ENCODE measurements at places on chromosomes 12 and 14.

GRCh38 chr14:104794631-104794992 is 936 bp downstream of the AKT1 start:
- DNase-seq: peak; percentile 83

- no peak for DNase-seq
Observed at GRCh38 chr14:76958980-76959710, 69.4 kb downstream of the IRF2BPL start.

GRCh38 chr14:22847661-22848341 is 11.4 kb downstream of the MMP14 start:
- DNase-seq: no peak

GRCh38 chr14:102875652-102876051 is 46.8 kb upstream of the AMN start:
- DNase-seq: no peak

- DNase-seq: no peak
Observed at GRCh38 chr12:53989227-53990113, 4.5 kb downstream of the HOXC10 start.

GRCh38 chr12:21642707-21643389 is 14.8 kb downstream of the LDHB start:
- DNase-seq: no peak

GRCh38 chr12:88955531-88955930 is 375.3 kb upstream of the KITLG start:
- DNase-seq: no peak

DNA sequence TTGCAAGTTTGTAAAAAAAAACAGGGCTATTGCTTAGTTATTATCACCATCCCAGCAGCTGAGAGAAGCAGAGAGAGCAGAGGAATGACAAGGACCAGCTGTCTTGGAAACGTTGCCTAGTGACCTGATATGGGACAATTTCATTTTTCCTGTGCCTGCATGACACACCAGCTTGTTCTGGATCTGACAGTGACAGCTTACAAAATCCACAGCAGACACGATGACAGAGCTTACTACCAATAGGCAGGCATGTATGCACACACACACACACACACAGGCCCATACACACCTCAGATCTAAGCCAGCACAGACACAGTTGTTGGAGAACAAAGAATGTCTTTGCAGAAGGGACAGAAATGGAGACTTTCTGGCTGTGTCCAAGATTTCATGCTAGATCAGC is 25.4 kb downstream of the HSPB8 start:
- no peak for DNase-seq

DNA sequence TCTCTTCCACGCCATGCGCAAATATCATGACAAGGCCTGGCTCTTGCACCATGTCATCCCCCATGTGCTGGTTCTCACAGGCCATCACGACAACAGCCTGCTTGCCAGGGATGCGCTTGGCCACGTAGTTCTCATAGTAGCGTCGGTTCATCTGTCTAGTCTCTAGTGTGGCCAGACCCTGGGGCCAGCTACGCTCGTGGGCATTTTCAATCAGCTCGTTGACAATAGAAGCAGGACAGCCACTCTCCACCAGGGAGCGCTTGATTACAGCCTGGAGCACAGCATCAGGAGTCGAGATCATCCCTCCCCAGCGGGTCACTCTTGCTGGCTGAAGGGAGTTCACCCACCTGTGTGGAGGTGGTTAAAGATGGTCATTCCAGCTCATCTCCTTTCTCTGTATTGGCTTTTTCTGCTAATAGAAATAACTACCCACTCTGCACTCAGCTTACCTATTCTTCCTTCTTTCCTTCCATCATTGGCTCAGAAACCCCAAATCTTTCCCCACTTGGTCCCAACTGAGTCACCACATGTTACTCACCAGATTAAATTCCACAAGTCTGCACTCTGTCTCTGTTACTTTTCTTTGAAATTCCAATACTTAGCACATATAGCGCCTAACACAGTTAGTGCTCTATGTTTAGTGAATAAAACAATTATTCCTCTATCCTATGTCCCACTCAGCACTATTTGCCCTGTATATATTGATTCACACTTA is 15.1 kb downstream of the RNF41 start:
- DNase-seq: peak; percentile 66

- no peak for DNase-seq
Observed at GRCh38 chr14:97274626-97275025, 477.4 kb downstream of the VRK1 start.

DNA sequence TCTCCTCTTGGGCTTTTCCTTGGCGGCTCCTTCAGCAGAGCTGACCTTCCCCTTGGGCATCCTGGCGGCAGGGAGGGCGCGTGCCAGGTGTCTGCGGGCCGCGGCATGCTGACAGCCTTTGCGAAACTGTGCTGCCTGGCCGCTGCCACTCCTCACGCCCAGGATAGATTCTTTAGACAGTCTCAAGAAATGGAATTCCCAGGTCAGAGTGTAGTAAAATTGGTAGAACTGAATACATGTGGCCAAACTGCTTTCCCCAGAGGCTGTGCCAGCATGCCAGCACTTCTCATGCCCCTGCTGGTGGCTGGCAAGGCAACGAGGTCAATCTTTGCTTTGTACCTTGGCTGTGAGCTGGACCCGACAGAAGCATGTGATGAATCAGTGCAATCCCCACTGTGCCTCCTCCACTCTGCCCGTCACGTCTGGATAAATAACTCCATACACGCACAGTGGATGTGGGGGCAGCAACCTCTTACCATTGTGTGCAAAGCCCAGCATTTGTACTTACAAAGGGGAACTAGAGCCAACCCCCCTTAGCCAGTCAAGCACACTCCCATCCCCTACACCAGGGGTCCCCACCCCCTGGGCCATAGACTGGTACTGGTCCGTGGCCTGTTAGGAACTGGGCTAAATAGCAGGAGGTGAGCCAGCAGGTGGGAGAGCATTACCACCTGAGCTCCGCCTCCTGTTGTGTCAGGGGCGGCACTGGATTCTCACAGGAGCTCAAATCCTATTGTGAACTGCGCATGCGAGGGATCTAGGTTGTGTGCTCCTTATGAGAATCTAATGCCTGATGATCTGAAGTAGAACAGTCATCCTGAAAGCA is 90.9 kb downstream of the ACTN1 start:
- DNase-seq: no peak

DNA sequence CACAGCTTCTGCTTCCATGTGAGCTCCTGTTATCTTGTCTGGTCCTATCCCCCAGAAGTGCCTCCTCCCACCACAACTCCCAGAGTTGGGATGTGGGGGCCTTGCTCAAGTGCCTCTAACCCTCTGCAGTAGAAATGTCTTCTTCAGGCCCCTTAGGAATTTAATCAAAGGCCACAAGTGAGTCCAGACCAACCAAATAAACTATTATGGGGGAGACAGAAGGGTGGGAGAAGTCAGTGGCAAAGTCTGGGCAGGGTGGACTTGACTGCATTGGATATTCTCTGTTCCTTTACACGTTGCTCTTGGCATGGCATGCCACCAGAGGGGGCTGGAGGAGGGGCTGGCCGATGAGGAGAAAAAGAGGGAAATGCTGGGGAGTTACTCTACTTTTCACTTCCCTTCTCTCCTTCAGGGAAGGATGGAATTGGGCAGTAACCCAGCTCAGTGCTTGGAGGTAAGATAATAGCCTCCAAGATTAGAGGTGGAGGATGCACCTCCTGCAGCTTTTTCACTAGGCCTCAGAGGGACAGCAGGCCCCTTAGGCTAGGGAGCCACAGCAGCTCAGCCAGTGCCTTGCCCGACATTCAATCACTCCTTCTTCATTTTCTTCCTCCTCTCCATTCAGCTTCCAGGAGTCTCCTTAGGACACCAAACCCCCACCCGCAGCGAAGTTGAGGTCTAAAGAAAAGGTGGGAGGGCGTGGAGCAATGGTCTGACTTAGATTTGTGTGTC is 1.2 kb upstream of the AP1G2 start:
- DNase-seq: no peak

GRCh38 chr14:99215277-99215676 is 56.7 kb downstream of the BCL11B start:
- DNase-seq: no peak

- no peak for DNase-seq
Observed at GRCh38 chr12:100138048-100138802, 4.4 kb downstream of the BLTP3B start.

GRCh38 chr14:69171569-69171968 is 18.6 kb upstream of the DCAF5 start:
- no peak for DNase-seq

- no peak for DNase-seq
Observed at GRCh38 chr14:71716041-71716772, 216.0 kb upstream of the RGS6 start.

- no peak for DNase-seq
Observed at GRCh38 chr12:69620077-69620476, 9.4 kb upstream of the LRRC10 start.

- no peak for DNase-seq
Observed at GRCh38 chr12:13173012-13173932, 23.3 kb upstream of the EMP1 start.

DNA sequence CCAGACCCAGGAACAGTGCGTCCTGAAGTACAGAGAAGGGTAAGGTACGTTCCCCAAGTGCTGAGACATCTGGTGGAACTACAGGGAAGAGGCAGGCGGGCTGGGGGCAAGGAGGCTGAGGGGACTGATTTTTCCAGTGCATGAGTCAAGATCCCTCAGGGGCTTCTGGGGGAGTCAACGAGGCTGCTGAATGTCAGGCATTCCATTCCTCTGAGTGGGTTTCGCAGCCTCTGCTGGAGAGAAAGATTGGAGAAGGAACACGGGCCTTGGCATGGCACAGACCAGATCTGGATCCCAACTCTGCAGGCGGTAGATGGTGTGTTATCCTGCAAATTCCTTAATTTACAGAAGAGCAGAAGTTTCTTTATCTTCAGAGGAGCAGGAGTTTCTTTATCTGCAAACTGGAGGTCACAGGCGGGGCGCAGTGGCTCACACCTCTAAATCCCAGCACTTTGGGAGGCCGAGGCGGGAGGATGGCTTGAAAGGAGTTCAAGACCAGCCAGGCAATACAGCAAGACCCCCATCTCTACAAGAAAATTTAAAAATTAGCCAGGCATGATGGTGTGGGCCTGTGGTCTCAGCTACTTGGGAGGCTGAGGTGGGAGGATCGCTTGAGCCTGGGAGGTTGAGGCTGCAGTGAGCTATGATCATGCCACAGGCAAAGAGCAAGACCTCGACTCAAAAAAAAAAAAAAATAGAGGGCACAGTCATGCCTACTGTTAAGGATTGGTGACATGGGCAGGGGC is 132.6 kb upstream of the MAP1LC3B2 start:
- no peak for DNase-seq

DNA sequence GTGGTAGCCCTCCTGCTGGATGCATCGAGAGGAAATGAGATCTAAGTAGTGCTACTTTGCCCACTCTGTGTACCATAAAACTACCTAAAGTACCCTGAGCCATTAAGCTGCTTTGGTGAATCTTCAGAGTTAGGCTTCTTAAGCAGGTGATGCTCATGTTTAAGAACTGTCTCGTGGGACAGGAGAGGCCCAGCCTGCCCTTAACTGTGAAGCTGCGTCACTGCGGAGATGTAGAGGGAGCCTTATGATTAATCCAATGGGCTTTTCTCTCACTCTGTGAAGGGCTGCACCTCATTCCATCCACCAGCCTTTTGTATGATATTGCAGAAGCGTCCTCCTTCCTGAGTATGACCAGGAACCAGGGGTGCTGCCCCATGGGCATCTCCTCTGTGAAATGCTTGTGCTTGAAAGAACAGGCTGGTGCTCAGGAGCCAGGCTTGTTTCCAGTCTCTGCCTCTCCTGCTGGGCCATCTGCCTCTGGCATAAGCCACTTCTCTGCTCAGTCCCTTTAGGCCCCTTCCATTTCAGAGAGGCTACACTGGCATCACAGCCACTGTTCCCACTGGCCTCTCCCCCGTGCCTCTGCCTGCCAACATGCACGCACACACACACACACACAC is 6.8 kb upstream of the CCDC177 start:
- DNase-seq: no peak

DNA sequence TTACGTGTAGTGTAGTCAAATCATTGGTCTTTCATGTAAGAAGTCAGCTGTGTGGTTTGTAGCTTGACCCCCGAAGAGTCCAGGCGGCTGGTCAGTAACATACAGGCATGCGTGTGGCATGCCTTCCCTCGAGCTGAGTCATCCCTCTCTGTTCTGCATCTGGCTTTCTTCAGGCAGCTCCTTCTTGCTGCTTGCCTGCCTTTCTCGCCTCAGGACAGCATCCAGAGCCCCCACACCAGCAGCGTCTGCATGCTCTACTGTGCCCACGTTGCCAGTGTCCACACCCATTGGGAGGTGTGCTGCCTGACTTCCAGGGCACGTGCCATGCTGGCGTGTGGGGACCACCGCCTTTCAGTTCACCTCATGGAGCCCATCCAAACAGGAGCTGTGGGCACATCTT is 96.8 kb downstream of the EP400 start:
- no peak for DNase-seq

DNA sequence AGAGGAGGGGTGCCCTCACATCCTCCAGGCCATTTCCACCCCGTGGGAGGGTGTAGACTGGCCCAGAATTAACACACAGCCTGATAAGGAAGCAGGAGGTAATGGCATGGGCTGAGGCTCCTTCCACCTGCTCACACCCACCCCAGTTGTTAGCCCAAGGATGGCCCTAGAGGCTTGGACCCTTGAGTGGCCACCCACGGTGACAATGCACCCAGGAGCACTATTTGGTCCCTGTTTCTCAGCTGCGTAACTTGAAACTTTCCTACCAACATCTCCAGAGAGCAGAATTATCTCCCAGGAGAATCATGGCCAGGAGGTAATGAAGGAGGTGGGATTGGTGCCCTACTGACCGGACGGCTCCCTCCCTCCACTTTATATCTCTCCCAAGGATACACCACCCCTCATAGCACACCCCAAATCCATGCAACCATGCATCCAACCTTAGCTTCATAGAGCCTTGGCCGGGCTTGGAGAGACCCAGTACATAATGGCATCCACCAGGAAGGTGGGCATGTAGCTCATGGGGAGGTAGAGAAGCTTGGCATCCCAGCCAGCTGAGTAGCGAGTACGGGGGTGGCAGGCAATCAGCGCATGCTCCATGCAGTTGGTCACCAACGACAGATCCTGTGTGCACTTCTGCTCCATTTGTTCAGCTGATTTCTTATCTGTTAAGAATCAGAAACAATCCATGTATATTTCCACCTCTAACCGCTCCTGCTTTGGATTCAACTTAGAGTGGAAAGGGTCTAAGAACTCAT is 5.6 kb downstream of the RDH16 start:
- no peak for DNase-seq

DNA sequence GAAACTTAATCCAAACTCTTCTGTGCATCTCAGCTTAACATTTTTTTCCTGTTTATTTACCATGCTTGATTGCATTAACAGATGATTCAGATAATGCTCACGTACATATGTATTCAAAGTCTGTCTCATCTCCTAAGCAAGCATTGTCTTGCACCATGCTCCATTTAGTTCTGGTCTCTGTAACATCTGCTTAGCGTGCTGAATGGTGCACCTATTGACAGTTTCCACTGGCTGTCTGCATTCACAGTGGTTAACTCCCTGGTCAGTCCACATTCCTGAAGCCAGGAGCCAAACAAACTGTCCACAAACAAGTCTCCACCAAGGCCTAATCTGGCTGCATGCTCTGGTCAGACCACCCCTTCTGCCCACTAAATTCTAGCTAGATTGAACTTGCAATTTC is 83.9 kb downstream of the KNTC1 start:
- DNase-seq: no peak
